Liver (tissue), 10 donors: ENCODE measurements at places on chromosomes 13 and 19. TPM values are rescaled to one million over a fixed set of nuclear protein-coding genes. Genes with fewer than 3 reads are reported as not detected.

DNA sequence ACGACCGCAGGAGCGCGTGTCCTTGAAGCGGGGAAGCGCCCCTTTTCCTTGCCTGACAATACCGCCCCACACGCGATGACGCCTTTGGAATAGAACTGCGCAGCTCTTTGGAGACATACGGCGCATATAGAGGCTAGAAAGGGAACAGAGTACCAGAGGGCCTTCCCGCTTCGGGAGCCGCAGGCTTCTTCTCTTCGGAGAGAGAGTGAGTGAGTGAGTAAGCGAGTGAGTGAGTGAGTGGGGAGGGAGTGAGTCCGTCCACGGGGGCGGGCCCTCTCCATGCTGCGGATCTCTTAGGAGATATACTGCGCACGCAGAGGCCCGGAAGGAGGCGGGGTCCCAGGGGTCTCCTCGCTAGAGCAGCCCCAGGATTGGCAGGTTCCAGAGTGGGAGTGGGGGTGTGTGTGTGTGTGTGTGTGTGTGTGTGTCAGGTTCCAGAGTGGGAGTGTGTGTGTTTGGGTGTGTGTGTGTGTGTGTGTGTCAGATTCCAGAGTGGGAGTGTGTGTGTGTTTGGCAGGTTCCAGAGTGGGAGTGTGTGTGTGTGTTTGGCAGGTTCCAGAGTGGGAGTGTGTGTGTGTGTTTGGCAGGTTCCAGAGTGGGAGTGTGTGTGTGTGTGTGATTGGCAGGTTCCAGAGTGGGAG lies 97.0 kb downstream of the INSR start:
- H3K4me3 ChIP-seq: peak overlapping the region; percentile 8
- peak overlapping the region; percentile 92 for H3K27ac ChIP-seq
- H3K27me3 ChIP-seq: no peaks in the 10 kb centered on the region
- H3K4me1 ChIP-seq: no peaks in the 10 kb centered on the region
- peak; percentile 81 for DNase-seq

DNA sequence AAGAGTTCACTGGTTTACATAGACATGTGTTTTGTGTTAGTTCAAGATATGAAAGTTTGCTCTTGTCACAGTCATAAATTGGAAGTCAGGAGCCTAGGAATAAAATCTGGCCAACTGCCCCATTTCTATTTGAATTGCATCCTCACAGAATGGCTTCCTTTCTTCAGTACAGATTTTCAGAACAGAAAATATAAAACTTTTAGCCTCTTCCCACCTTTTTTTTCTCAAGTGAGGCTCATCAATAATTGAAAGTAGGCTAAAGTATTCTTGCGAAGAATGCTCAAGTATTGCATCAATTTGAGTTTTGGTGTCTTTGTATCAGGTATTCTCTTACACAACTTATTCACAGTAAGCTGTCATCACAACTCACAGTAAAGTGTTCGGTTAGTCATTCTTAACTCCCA lies 802.7 kb downstream of the PCDH9 start:
- no peaks in the 10 kb centered on the region for H3K36me3 ChIP-seq
- no peak overlapping the region for H3K27ac ChIP-seq
- DNase-seq: no peak
- H3K4me1 ChIP-seq: no peaks in the 10 kb centered on the region
- peaks cover 5% of the 10 kb centered on the region for H3K27me3 ChIP-seq
- H3K4me3 ChIP-seq: no peak overlapping the region

- no peaks in the 10 kb centered on the region for H3K27me3 ChIP-seq
- DNase-seq: no peak
- H3K4me1 ChIP-seq: peaks cover 3% of the 10 kb centered on the region
- H3K27ac ChIP-seq: peak overlapping the region; percentile 22
- no peaks in the 10 kb centered on the region for H3K36me3 ChIP-seq
Observed at GRCh38 chr19:8194528-8195267, 14.5 kb upstream of the CERS4 start.

GRCh38 chr19:38183251-38183897 lies 40.6 kb downstream of the DPF1 start:
- no peaks in the 10 kb centered on the region for H3K27me3 ChIP-seq
- DNase-seq: peak; percentile 39
- no peaks in the 10 kb centered on the region for H3K4me1 ChIP-seq

Gene APLP1
- 0.08 TPM for total RNA-seq

Gene CNN1
- total RNA-seq: 5.9 TPM

Gene MEIOSIN
- not detected for total RNA-seq

Gene USPL1
- total RNA-seq: 11.3 TPM
